ENCODE measurements at places on chromosomes 4 and X. TPM values are rescaled to one million over a fixed set of nuclear protein-coding genes. Genes with fewer than 3 reads are reported as not detected.
A peak's percentile ranks its signal among the peaks of the same experiment; 100 is the strongest.

GRCh38 chrX:122046226-122046625 is 998.8 kb downstream of the GLUD2 start:
- no peak for DNase-seq

The BST1 gene
- 5.1 TPM for polyA plus RNA-seq

- no peak for DNase-seq
Observed at GRCh38 chrX:134482371-134482770, 22.4 kb downstream of the HPRT1 start.

GRCh38 chrX:150767475-150768131 is 74.4 kb downstream of the MTMR1 start:
- DNase-seq, result peak; percentile 57

DNA sequence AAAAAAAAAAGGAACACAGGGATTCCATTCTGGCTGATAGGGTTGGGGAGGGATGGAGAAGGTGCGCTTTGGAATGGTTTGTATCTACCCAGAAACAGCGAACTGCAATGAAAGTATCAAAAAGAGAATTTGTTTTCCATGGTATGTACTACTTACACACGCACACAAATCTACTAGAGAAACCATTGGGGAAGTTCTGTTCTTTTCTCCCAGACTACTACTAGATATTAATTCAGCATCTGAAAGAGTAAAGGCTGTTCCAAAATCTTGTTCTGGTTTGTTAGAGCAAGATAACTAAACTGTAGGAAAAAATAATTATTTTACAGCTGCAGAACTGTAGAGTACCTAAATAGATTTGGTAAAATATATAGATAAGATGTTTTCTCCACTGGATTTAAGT is 118.4 kb downstream of the CBR4 start:
- DNase-seq, result peak; percentile 63

GRCh38 chr4:17447056-17447455 is 64.8 kb downstream of the QDPR start:
- no peak for DNase-seq

GRCh38 chr4:124863040-124863545 is 150.6 kb upstream of the ANKRD50 start:
- DNase-seq, result no peak

The SSR4 gene
- polyA plus RNA-seq, result 129 TPM

The TBX22 gene
- polyA plus RNA-seq, result not detected

GRCh38 chrX:110284159-110284558 is 33.7 kb downstream of the AMMECR1 start:
- no peak for DNase-seq

The GABRQ gene
- 1.5 TPM for polyA plus RNA-seq

DNA sequence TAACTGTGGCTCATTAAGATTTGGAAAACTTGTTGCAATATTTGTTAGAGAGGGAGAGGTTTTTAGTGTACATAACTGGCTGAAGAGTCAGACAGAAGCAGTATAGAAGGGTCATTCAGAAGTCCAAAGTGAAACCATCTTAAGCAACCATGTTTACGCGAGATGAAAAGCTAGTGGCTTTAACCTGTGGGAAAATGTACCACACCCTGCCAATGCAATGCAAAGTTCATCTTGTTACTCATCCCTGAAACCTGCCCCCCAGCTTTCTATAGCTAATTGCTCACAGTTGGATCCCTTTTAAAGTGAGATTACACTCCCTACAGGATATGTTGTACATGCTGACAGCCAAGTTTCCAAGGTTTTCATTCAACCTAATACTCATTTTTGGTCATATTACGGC is 96.7 kb upstream of the RAPGEF2 start:
- no peak for DNase-seq

DNA sequence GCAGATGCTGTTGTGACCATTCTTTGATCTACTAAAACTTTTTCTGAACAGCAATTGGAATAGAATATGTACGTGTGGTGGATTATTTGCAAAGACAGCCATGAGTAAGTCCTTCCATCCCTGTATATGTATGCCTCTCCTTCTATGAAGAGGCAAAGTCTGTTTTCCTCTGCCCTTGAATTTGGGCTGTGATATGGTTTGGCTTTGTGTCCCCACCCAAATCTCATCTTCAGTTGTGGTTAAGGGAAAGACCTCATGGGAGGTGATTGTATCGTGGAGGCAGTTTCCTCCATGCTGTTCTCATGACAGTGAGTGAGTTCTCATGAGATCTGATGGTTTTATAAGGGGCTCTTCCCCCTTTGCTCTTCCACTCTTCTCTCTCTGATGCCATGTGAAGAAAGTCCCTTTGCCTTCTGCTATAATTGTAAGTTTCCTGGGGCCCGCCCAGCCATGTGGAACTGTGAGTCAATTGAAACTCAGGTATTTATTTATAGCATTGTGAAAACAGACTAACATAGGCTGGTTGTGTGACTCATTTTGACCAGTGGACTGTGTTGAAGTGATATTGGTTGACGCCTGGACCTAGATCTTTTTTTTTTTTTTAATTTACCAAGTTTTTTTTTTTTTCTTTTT is 108.3 kb upstream of the CAMK2D start:
- DNase-seq, result no peak

The JADE3 gene
- 4.1 TPM for polyA plus RNA-seq

The UPF3B gene
- 14.5 TPM for polyA plus RNA-seq

The PHKA1 gene
- 4.3 TPM for polyA plus RNA-seq

The PPP1R3F gene
- 6.0 TPM for polyA plus RNA-seq

- DNase-seq, result no peak
Observed at GRCh38 chrX:64352081-64352480, 43.2 kb downstream of the MTMR8 start.

DNA sequence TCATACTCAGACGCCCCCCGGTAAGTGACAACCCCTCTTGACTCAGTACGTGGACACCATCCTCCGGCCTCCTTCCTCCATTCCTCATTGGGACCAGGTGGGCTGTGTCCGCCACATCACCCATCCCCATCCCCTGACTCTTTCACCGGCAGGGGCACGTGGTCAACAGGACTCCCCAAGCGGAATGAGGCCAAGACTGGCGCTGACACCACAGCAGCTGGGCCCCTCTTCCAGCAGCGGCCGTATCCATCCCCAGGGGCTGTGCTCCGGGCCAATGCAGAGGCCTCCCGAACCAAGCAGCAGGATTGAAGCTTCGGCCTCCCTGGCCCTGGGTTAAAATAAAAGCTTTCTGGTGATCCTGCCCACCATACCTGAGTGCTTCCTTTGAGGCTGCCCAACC is 5.0 kb downstream of the PQBP1 start:
- no peak for DNase-seq

GRCh38 chr4:116343809-116344208 is 741.6 kb downstream of the TRAM1L1 start:
- no peak for DNase-seq

- DNase-seq, result peak; percentile 19
Observed at GRCh38 chrX:105872941-105873340, 50.6 kb downstream of the NRK start.

DNA sequence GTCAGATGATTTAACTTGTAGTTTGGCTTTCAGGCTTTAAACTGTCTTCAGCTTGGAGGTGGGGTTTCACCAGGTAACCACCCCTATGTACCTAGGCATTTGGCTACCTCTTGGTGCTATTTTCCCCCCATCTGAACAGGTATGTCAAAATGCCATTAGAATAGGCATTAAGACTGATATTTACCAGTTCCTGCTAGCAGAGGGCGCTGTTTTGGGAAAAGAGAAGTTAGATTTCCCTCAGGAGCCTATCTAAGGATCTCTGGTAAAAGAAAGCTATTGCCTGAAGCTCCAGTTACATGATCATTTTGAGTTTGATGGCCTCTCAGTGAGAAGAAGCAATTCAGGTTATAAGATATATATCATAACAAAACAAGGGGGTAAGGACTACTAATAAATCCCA is 879.1 kb downstream of the SH3BGRL start:
- no peak for DNase-seq

The FRAS1 gene
- polyA plus RNA-seq, result 6.1 TPM

DNA sequence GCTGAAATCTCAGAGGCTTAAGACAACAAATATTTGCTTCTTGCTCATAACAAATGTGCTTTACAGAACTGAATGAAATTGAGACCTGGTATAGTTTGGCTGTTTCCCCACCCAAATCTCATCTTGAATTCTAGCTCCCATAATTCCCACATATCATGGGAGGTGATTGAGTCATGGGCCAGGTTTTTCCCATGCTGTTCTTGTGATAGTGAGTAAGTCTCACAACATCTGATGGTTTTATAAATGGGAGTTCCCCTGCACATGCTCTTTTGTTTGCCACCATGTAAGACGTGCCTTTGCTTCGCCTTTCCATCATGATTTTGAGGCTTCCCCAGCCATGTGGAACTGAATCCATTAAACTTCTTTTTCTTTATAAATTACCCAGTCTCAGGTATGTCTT is 221.1 kb upstream of the DIPK2B start:
- DNase-seq, result no peak

DNA sequence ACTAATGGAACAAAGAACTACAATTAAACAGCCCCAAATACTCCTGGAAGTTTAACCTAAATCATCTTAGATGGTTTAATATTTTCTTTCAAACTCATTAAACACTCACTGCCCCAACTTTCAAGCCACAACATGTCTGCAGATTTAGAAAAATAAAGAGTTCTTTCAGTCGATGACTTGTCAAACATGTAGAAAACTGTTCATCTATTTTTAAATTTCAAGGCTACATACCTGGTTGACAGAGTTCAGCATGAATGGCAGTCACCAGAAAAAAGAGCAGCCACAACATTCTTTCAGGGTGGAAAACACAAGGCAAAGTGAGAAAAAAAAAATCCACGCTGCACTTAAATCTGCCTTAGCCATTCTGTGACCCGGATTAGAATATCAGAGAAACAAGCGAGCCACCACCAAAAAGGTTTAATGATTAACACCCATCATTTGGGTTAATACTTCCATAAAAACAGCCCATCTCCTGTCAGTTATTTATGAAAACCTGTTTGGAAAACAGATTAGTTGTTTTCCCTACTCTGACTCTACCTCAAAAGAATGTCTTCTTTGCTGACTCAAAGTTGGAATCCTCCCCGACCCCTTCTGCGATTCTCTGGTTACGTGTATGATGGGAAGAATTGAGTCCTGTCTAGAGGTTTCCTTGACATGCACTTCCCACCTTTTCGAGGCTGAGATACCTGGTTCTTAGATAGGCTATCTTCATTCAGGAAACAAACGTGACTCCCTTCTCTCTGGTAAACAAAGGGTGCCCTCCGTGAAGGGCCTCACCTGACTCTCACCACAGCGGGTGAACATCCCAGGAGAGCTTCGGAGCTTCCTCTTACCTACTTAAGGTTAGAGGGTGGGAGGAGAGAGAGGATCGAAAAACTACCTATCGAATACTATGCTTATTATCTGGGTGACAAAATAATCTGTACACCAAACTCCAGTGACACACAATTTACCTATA is at the start of gene CLTRN:
TSS of gene CLTRN (minus strand) at position 319 of the 958 bp plus-strand sequence. CDS start at position 289, 30 bp downstream.
- no peak for DNase-seq

The ARHGEF9 gene
- polyA plus RNA-seq, result 24.1 TPM

The PFKFB1 gene
- 0.98 TPM for polyA plus RNA-seq

- peak; percentile 40 for DNase-seq
Observed at GRCh38 chr4:183403961-183404360, 40.5 kb upstream of the CDKN2AIP start.

- no peak for DNase-seq
Observed at GRCh38 chr4:73744203-73744602, 3.8 kb downstream of the CXCL8 start.

- DNase-seq, result no peak
Observed at GRCh38 chr4:47662975-47663374, 174.9 kb downstream of the CORIN start.

DNA sequence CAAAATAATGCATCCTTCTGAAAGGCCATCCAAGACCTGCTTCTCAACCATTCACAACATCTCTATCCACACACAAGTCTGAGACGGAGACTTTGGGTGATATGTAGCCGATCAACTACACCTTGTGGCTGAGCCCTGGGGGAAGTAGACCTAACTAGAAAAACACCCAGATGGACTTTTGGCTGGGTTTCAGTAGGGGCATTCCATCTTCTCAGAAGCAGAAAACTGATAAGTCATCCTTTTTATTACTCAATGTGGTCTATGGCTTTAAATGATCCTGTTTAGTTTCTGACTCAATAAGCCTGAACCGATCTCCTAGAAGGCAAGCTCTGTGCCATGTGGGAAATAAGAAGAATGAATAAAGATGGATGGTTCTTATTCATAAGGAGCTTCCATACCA is 82.5 kb upstream of the AFF2 start:
- no peak for DNase-seq

The GLRA2 gene
- polyA plus RNA-seq, result 0.14 TPM

The BTC gene
- polyA plus RNA-seq, result 3.2 TPM

The SOX3 gene
- 0.10 TPM for polyA plus RNA-seq

The TLR1 gene
- polyA plus RNA-seq, result 3.6 TPM

GRCh38 chr4:160265014-160265413 is 1162.1 kb downstream of the RAPGEF2 start:
- DNase-seq, result no peak

The TMPRSS11A gene
- polyA plus RNA-seq, result not detected

DNA sequence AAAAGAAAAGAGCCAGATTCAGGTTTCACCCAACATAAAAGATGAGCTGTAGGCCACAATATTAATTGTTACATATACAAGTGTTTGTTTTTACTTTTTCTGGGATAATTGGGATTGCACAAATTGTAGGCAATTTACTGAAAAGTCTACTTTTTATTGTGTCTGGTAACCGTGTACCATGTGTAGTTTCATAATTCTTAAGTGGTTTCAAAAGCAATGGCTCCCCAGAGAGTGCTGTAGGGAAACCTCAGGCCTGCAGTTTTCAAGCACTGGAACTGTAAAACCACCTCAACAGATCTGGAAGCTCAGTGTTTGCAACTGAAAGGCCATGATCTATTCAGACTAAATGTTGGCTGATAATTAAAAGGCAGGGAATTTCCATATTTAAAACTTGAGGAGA is 53.9 kb upstream of the MMAA start:
- no peak for DNase-seq

DNA sequence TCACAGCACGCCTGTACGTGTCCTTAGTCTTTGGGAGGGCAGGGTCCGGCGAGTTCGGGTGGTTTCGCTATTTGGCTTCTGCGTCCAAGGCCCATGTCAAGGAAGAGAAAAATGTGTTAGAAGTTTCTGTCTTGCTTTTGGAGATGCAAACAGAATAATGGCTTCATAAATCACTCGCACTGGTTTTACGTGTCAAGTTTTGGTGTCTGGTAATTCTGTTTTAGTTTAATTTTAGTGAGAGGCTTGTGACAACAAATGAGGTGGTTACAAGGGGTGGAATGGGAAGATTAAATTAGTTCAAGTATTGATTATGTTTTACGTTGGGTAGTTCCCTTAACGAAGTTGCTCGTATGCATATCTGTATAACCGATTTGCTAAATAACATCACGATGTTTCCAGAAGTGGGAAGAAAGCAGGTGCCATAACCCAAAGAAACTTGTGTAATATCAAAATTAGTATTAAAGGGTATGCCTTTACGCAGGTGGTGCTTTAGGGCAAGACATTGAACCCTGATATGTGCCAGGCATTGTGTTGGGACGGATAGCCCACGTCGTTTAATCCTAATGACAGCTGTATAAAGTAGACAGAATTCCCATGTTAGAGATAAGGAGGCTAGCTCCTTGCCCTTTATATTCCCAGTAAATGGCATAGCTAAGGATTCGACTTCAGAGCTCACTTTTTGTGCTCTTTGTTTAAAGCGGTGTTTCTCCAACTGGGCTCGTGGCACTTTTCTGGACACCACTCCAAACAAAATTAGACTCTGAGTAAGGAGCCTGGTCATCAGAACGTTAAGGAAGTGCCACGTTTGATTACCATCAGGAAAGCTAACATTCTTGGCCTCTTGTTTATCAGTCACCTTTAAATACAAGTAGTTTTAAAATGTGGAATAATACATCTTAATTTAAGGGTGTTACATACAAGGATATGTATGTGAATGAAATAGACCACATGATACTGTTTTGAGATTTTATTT is 843 bp downstream of the RPL34 start:
- no peak for DNase-seq

All from muscle of back (tissue), 13 donors.